ENCODE measurements at places on chromosomes 7 and 10.

DNA sequence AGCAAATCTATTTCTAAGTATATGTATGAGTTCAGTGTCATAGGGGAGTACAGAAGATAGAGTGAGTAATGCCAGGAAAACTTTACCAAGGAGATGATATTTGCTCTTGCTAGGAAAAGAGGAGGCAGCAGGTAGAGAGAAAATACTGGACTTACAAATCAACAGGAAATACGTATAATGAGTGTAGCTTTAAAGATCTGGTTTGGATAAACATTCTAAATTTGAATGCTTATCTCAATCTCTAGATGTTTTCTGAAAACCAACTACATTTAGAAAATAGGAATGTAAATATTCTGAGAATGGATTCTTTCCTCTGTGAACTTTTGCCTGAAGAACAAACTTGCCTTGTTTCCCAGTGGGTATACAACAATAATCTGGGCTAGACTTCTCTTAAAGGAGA lies 46.9 kb upstream of the GNAI1 start:
- DNase-seq = no peak

- DNase-seq = no peak
Observed at GRCh38 chr10:815338-816090, 116.0 kb downstream of the LARP4B start.

- no peak for DNase-seq
Observed at GRCh38 chr10:26696786-26697162, 727 bp upstream of the PDSS1 start.

DNA sequence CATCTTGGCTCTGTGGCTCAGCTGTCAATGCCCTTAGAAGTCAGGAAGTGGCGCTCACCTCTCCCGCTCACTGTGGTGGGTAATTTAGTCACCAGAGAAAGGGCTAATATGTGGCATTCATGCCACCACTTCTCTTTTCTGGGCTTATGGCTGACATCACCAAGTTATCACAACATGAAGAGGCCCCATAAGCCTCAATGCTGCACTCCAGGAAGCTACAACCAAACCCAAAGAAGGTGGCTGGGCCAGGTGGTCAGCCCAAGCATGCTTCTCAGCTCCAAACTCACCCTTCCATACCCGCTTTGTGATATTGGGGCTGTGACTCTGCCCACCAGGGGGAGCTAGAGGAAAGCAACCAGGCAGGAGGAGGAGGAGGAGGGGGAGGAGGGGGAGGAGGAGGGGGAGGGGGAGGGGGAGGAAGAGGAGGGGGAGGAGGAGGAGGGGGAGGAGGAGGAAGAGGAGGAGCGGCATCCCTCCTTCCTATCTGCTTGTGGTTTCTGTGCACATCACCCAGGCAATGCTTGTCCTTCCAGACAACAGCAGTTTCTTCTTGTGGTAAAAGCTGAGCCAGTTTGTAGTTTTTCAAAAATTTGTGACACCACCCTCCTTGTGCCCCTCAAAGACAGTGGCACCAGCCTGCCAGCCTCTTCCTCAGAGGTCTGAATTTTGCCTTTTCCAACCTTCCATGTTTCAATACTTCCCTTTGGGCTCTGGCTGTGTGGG lies 42.1 kb downstream of the CYP26A1 start:
- DNase-seq = peak; percentile 55

DNA sequence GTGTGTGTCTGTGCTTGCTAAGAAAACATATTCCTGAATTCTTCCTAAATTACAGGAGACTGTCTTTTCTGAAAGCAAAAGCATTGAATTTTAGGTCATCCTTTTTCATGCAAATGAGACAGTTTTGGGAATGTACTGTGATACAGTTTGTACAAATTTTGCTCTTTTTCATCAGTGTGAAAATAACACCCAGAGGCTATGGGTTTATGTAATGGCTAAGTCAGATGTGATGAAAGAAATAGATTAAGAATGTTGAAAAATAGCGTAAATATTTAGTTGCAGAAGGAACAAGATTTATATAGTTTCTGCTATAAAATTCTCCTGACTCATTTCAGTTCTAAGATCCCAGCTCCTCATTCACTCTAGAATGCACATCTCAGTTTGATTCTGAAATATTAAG lies 24.6 kb downstream of the POM121L12 start:
- DNase-seq = no peak

DNA sequence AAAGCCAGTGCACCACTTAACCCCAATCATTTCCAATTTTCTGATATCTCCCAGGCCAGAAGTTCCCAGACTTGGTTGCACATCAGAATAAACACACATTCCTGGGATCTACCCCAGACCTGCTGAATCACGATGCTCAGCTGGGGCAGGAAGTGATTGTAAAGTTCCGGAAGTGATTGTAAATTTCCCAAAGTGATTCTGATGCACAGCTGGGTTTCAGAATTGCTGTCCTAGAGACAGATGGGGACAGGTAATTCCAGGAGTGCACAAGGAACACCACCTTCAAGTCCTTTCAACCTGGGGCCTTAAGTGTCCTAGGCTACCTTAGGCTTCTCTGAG lies 104.2 kb upstream of the EEPD1 start:
- no peak for DNase-seq

DNA sequence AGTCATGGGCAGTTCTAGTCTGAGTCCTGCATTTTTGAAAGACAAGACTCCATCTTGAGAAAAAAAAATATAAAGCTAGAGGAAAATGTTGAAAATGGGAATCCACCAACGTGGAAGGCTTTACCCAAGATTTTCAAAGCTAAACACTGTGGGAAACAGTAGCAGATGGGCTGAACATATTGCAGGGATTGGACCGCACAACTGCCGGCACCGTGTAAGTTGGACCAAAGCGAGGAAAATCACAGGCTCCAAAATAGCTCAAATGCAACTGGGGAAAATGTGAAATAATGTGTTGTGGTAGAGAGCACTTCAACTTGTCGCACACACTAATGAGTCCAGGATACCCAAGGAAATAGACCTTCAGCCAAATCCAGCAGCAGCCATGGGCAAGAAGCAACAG lies 26.4 kb upstream of the ADRB1 start:
- no peak for DNase-seq

- no peak for DNase-seq
Observed at GRCh38 chr7:39357648-39358047, 208.6 kb upstream of the YAE1 start.

DNA sequence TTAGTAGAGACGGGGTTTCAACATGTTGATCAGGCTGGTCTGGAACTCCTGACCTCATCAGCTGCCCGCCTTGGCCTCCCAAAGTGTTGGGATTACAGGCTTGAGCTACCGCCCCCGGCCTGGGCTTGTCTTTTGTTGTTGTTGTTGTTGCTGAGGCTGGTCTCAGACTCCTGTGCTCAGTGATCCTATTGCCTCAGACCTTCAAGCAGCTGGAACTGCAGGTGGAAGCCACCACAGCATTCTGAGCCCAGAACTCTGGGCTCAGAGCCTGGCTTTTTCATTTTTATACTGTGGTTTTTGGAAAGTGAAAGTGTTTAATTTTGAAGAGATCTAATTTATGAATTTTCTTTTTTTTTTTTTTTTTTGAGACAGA lies 16.2 kb upstream of the DNAJB6 start:
- DNase-seq = no peak

DNA sequence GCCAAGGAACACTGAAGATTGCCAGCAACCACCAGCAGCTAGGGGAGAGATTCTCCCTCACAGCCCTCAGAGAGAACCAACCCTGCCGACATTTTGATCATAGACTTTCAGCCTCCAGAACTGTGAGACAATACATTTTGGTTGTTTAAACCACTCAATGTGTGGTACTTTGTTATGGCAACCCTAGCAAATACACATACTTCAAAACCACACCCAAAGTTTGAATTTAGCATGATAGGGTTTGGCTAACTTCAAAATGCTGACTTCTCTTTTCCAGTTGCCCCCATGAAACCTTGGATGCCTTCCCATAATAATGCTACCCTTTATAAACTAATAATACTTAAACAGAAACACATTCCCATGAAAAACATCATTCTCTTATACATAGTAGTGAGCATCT lies 149.8 kb downstream of the DGKI start:
- no peak for DNase-seq

GRCh38 chr10:132204781-132205473 lies 18.2 kb downstream of the DPYSL4 start:
- no peak for DNase-seq

- no peak for DNase-seq
Observed at GRCh38 chr10:130369645-130370381, 233.6 kb downstream of the GLRX3 start.

GRCh38 chr10:61452151-61452651 lies 980 bp downstream of the TMEM26 start:
- no peak for DNase-seq

GRCh38 chr10:17561111-17561510 lies 56.1 kb downstream of the HACD1 start:
- DNase-seq = no peak

GRCh38 chr7:133275446-133276095 lies 22.7 kb downstream of the EXOC4 start:
- DNase-seq = no peak

GRCh38 chr7:37205451-37205850 lies 243.2 kb downstream of the ELMO1 start:
- no peak for DNase-seq

GRCh38 chr7:3520206-3520605 lies 219.2 kb downstream of the SDK1 start:
- DNase-seq = no peak

Measured in stimulated activated CD8-positive, alpha-beta memory T cell treated with anti-CD3 and anti-CD28 coated beads, Interleukin-7, amount 100 ng/mL, for 48 hours (primary cell).